ENCODE measurements at places on chromosomes 2 and 18. TPM values are rescaled to one million over a fixed set of nuclear protein-coding genes. Genes with fewer than 3 reads are reported as not detected.
A peak's percentile ranks its signal among the peaks of the same experiment; 100 is the strongest.

Gene GKN2
- total RNA-seq: not detected

Gene SH3RF3
- total RNA-seq: 8.0 TPM

Gene DLX1
- total RNA-seq: not detected

Gene SPC25
- total RNA-seq: 0.60 TPM

Gene MEP1B
- not detected for total RNA-seq

DNA sequence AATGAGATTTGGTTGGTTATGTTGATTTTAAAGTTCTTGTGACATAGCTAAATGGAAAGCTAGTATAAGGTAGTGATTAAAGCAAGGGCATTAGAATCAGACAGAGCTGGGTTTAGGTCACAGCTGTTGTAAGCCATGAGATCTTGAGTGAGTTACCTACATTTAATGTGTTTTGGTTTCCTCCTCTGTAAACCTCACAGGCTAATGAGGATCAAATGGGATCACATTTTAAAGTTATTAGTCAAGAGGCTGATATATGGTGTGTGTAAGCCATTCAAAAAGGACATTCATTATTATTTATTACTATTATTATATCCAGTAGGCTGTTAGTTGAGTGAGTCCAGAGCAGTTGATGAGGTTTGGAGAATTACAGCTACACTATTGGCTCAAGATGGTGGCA, 416.2 kb downstream of the IRS1 start:
- DNase-seq: no peak

DNA sequence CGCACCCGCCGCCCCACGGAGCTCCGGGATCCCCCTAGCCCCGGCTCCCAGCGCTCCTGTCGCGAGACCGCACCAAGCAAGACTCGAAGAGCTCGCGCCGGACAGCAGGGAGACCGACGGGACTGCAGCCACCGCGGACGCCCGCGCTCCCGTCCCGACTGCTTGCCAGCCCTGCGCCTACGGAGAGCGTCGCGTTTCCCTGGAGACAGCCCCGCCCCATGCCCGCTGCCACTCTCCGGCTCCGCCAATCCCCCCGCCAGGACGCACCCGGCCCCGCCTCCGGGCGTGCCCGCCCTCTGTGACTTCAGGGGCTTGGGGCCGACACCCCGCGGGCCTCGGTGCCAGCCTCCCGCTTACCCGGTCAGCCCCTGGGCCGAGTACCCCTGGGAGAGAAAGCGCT, at the start of gene ANKMY1:
TSS of gene ANKMY1 (minus strand) at position 181 of the 400 bp plus-strand sequence. CDS start 653 bp downstream, outside the sequence.
- peak; percentile 79 for DNase-seq

DNA sequence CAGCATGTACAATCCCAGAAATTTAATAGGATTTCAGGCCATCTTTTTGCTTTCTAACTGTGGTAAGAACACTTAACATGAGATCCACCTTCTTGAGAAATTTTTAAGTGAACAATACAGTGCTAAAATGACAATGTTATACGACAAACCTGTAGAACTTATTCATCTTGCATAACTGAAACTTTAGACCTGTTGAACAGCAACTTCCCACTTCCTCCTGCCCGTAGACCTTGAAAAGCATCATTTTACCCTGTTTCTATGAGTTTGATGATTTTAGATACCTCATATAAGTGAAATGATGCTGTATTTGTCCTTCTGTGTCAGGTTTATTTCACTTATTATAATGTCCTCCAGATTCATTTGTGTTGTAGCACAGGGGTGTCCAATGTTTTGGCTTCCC, 128.2 kb downstream of the CD226 start:
- DNase-seq: no peak
